C1 segment of cervical spinal cord (tissue), 14 donors: ENCODE measurements at places on chromosomes 3 and 15.

GRCh38 chr3:4850928-4851265 lies 128.3 kb upstream of the BHLHE40 start:
- DNase-seq: no peak

DNA sequence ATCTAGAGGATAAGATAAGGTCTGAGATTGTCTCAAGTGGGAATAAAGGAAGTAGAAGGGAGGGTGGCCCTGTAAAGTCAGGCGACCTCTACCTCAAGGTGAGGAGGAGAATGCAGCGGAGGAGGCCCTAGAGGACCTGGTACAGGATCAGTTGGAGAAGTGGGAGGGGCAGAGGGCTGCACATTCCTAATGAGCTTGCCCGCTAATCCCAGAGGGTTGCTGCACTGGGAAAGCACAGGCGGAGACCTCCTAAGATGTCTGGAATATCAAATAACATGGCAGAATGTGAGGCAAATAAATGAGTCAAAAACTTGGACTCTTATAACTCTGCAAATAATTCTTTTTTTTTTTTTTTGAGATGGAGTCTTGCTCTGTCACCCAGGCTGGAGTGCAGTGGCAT lies 30.2 kb upstream of the VPS8 start:
- no peak for DNase-seq

- peak; percentile 41 for DNase-seq
These were observed 581 bp downstream of the SH3BP5 start for GRCh38 chr3:15331606-15332404.

GRCh38 chr3:65605876-65606432 lies 432.8 kb downstream of the MAGI1 start:
- DNase-seq: no peak

- no peak for DNase-seq
These were observed 85.4 kb upstream of the BOC start for GRCh38 chr3:113125951-113126350.

DNA sequence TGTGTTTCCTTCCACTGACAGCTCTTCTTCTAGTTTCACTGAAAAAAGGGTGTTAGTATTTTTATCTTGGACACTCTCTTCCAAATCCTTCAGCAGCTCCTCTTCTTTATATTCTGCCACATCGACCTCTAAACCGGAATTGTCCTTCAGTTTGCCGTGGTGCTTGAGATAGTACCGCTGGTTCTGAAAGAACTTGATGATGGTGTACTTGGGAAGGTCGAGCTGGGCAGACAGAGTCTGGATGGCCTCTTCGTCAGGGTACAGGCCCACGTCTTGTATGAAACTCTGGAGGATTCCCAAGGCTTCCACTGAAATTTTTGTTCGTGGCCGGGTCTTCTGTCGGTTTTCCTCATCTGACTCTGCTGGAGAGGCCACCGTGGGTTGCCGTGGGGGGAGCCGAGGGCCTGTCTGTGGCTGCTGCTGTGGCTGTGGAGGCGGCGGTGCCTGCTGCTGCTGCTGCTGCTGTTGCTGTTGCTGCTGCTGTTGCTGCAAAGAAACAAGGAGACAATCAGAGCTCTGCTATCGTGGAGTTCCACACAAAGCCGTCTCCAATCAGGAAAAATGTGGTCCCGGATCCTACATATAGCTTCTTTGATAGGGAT lies 75.8 kb downstream of the SATB1 start:
- DNase-seq: no peak

- DNase-seq: no peak
These were observed 801.1 kb upstream of the LMCD1 start for GRCh38 chr3:7700539-7700938.
